Activated T-helper 17 cell treated with anti-CD3 and anti-CD28 coated beads, Interleukin-2, amount 50 U/mL, for 72 hours (primary cell): ENCODE measurements at places on chromosomes 4 and X. TPM values are rescaled to one million over a fixed set of nuclear protein-coding genes. Genes with fewer than 3 reads are reported as not detected.
A peak's percentile ranks its signal among the peaks of the same experiment; 100 is the strongest.

ESX1 gene
- not detected for total RNA-seq

TIGD4 gene
- total RNA-seq, result 0.21 TPM

- ATAC-seq, result peak; percentile 32
These were observed 691 bp upstream of the USP46 start for GRCh38 chr4:52659722-52660261.

DNA sequence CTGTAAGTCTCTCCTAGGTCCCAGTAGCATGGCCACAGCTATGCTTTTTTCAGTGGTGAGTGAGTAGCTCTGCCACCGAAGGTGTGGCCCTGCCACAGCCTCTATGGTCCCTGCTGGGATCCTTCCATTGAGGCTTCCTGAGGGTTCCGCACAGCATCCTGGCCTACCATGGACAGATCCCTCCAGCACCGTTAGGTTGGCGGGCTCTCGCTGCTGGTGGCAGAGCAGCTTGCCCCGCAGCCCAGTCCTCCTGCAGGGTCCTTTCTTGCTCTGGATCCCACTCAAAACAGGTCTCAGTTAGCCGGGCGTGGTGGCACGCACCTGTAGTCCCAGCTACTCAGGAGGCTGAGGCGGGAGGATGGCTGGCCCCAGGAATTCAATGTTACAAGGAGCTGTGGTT lies 2.4 kb upstream of the PDZD4 start:
- ATAC-seq, result no peak
